ENCODE measurements at places on chromosomes 6 and 20.

DNA sequence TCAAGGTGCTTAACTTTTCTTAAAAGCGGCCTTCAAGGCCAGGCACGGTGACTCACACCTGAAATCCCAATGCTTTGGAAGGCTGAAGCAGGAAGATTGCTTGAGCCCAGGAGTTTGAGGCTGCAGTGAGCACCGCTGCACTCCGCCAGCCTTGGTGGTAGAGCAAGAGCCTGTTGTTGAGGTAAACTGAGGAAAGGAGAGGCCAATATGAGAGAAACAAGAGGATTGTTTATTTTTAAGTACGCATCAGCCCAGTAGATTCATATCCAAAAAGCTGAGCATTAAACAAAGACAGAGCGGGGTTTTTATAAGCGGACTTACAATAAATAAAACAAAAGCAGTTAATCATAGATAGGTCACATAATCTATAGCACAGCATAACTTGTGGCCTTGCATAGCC lies 15.0 kb upstream of the GMPR start:
- DNase-seq, result no peak

DNA sequence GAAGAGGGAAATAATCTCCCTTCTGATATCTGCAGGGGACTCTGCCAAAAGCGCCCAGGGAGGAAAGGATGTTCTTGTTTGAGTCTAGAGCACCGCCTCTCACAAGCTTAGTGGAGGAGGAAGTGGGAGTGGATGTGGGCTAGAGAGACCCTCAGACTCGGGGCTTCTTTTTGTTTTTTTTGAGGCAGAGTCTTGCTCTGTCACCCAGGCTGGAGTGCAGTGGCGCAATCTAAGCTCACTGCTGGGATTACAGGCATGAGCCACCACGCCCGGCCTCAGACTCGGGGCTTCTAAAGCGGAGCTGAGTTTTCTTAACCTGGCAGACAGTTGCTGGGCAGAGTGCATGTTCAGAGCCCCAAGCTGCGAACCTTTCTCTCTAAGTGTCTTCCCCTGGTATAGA lies 310.8 kb downstream of the BMP7 start:
- DNase-seq, result no peak

DNA sequence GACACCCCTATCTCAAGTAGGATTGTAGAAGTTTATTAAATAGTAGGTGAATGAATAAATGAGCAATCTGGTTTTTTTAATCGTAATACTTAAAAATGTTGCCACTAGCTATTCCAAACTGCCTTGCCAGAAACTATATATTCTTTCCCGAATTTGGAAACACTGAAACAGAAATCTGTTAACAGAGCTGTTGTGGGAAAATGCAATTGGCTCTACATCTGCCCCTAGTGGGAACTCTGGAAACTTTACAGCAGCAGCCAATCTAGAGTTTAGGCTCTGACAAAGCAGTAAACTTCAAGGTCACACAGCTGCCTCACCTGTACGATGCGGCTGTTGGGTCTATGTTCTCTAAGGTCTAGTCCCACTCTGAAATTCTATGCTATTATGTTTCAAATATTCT lies 41.7 kb downstream of the SYNE1 start:
- no peak for DNase-seq

GRCh38 chr6:38512211-38512610 lies 127.5 kb downstream of the BTBD9 start:
- DNase-seq, result no peak

- no peak for DNase-seq
These were observed 166.4 kb upstream of the RNF217 start for GRCh38 chr6:124795643-124796463.

DNA sequence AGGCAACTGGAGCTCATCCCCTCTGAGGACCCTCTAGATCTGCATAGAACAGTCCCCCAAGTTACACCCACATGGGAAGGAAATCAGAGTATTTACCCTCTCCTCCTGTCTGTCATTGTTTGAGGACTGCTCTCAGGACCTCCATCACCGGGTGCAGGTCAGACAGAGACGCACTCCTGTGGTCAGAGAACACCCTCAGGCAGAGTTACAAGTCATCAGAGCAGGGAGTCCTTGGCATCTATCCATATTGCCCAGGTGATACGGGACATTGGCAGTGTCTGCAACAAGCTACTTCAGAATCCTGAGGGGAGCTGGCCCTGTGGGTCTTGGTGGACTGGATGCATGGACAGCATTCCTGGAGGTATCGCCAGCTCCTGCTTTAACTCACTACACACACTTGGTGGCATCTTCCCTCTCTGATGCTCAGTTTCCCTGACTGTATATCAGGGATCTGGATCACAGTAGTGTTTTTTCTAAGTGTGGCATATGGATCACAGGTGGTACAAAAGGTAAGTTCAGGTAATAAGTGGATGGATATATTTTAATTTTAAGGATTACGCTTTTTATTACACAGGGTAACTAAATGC lies 15.1 kb upstream of the ISM1 start:
- no peak for DNase-seq

DNA sequence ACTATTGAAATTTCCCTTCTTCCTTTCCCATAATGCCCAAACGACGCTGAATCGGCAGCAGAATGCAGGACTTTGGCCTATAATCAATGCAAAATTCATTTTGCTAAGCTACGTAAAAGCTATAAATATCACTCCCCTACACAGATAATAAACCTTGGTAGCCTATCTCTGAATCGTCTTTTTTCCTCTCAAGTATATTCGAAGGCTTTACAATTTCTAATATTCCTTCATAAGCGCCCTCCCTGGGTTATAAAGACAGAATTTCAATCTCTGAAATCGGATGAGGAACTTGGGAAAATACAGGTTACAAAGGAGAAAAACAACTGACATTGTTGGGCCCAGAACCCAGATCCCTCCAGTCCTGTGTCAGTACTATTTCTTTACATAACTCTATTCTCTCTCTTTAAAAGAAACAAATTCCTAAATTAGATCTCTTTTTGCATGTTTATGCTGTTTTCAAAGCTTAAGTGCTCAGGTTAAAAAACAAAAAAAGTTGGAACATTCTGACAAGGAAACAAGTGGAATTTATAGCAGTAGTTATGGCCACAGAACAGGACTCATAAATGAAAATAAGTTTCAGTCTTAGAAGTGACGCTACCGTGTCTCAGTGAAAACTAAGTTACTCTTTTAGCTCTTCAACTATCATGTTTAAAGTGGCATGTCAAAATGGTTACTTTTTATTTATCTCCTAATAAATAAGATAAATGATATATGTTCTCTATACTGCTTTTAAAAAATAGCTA lies 84.5 kb downstream of the SESN1 start:
- no peak for DNase-seq

- DNase-seq, result no peak
These were observed at the start of gene TIAM2 for GRCh38 chr6:154995254-154996015. TIAM2 (plus strand) TSS chr6:154995315; CDS start chr6:155129224, 133,909 bp downstream.

GRCh38 chr20:8432435-8433148 lies 300.5 kb downstream of the PLCB1 start:
- no peak for DNase-seq

GRCh38 chr20:57960803-57961575 lies 251.2 kb upstream of the PMEPA1 start:
- no peak for DNase-seq

DNA sequence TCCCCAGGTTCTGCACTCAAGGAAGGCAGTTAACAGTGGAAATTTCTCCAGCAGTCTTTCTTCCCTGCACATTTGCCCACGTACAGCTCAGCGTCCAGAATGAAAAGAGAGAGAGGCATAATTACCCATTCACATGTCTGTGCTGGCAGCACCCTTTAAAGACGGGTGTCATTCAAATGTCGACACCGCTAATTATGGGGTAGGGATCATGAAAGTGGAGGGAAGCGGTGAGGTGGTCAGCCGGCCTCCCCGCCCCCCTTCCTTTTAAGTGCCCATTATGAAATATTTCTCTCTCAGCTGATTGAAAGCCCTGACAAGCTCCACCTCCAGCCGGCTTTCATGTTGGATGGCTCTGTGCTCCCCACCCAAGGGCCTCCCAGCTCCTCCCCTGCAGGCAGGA lies 246.1 kb downstream of the BMP7 start:
- no peak for DNase-seq

DNA sequence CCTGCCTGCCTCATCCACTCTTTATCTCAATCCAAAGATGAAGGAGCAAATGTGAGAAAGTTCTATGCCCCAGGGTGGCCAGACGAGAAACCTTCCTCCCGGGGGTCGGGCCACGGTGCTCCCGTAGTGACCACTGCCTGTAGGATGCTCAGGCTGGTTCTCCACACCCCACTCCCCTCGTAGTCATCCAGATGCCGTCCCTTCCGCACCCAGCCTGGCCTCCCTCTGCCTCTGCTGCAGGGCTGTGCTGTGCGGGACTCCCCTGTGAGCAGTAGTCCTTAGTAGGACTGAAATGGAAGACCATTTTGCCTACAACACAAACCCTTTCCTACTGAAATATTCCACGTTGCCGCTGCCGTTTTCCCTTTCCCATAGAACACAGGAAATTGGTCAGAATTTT lies 2.0 kb downstream of the TMC2 start:
- DNase-seq, result no peak

Measured in right renal cortex interstitium (tissue), 3 donors.